CD4-positive, alpha-beta T cell treated with Interleukin-17A for 4 hours (primary cell): ENCODE measurements at places on chromosomes 16 and 17.

DNA sequence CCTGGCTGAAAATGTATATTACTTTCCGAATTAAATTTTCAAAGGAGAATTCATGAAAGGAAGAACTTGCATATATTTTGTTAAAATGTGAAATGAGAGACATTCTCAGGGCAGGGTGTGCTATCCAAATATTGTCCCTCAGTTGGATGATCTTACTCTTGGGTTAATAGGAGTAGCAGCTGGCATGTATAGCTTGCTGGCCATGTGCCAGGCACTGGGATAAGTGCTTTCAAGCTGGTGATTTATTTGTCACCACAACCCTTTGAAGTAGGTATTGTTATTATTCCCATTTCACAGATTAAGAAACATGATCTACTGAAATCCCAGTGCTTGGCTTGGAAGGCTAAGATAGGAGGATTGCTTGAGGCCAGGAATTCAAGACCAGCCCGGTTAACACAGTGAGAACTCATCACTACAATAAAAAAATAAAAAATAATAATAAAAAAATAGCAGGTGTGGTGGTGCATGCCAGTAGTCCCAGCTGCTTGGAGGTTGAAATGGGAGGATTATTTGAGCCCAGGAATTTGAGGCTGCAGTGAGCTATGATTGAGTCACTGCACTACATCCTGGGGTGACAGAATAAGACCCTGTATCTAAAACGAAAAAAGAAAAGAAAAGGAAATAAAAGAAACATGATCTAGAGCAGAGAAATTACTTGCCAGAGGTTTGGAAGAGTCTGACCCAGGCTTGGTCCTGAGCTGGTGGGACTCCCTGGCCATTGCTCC, 11.6 kb upstream of the MPHOSPH6 start:
- no peak for DNase-seq

DNA sequence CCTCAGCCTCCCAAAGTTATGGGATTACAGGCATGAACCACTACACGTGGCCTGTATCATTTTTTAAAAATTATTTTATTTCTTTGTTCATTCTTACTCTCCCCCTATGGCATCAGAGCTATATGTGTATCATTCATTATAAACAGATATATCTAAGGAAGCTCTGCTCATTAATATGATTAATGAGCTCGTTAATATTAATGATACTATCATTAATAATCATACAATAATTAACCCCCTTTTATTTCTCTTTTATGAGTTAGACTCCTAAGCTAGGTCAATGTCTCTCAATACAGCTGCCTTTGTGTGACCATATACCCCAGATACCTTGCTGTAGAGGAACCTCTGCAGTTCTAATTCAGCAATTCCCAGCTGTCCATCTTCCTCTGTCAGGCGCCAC, 4.5 kb upstream of the RSKR start:
- DNase-seq, result no peak

GRCh38 chr16:11014136-11014535, 69.8 kb downstream of the CLEC16A start:
- no peak for DNase-seq

- DNase-seq, result no peak
Observed at GRCh38 chr16:27894386-27894785, 169.1 kb downstream of the GSG1L start.

DNA sequence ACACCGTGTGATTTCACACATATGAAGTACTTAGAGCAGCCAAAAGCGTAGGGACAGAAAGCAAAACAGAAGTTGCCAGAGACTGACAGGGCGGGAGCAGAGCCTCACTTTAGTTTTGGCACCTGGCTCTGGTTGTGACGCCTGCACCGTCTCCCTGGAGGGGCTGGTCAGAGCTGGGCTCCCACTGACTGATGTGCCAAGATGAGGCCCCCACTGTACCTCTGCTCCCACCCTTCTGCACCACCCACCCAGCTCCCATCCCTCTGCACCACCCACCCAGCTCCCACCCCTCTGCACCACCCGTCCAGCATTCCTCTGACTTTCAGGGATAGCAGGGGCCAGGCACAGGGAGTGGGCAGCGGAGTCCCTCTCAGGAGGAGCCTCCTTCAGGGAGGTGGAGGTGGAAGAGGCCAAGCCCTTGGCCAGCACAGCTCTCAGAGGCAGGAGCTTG, 3.2 kb upstream of the PRSS21 start:
- DNase-seq, result no peak

DNA sequence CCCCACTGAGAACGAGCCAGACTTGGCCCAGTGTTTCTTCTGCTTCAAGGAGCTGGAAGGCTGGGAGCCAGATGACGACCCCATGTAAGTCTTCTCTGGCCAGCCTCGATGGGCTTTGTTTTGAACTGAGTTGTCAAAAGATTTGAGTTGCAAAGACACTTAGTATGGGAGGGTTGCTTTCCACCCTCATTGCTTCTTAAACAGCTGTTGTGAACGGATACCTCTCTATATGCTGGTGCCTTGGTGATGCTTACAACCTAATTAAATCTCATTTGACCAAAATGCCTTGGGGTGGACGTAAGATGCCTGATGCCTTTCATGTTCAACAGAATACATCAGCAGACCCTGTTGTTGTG, 631 bp downstream of the BIRC5 start:
- DNase-seq, result no peak

GRCh38 chr16:89961920-89962319, 13.4 kb downstream of the DEF8 start:
- no peak for DNase-seq

DNA sequence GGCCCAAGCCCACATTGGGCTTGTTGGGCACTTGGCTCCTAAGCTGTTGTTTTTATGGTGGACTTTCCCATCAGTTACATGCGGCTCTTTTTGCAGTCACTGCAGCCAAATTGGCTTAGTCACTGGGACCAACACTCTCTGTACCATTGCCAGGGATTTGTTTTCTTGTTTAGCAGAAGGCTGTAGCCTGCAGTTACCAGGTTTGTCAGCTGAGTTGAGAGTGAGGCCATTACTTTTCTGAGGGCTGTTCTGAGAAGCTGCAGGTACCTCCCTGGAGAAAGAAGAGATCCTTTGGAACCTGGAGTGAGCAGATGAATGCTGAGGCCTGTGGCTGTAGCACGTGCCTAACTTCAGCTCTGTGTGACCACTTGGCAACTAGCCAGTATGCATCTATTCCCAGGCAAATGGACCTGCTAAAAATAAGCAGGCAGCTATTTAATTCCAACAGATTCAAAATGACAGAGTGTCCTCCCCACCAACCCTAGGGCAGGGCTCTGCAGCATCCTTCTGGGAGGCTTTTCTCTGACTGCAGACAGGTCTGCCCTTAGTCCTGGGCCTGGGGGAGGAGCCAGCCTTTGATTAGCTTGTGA, 12.9 kb downstream of the AKAP1 start:
- no peak for DNase-seq

GRCh38 chr16:25006504-25007056, 8.6 kb downstream of the ARHGAP17 start:
- no peak for DNase-seq

DNA sequence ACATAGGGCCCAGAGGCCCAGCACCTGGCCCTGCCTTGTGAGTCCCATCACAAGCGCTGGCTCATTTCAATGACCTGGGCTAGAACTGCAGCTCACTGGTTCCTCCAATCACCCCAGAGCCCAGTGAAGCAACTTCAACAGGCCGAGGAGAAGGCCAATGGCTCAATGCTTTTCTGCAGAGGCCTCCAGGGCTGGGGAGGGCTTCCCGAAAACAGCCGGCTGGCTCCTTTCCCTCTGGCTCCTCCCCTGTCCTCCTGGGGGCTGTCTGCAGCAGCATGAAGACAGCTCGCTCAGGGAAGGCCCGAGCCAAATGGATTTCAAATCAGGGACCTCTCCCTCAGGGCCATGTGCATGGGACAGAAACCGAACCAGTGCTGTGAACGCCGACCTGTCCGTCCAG, 121.6 kb downstream of the ZNF423 start:
- DNase-seq, result no peak

DNA sequence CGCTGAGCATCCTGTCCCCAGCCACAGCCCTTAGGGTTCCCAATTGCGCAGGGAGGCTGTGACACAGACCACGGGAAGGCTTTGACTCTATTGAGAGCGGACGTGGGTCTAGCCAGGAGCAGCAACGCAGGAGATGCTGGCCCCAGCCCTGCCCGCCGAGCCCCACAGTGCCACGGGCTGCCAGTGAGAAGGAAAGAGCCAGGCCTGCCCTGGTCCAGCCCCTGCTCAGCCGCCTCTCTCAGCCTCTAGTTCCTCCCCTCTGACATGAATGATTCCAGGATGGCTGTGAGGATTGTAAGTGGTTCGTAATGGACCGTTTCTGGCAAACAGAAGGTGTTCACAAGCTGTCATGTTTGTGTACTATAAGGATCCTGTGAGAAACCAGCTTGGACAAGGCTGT, 2.5 kb downstream of the BHLHA9 start:
- no peak for DNase-seq

DNA sequence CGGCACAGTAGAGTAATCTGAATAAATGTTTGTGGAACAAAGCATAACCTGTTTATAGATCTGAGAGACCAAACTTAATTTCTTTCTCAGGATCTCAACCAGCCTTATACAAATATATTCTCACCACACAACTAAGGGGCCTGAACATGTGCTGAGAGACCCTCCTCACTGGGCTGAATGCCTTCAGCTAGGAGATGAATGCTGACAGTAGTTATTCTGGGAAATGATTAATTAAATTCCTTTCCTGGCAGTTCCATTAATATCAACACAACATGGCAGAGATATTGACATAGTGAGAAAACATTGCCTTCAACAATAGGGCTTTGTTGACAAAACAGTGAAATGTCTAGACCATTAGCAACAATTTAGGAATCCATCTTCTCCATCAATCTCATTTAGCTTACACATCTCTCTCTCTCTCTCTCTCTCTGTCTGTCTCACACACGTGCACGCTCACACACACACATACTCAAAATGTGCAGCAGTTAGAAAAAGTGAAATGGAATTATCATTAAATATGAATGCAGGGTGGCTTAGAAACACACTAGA, 780.8 kb upstream of the CDH8 start:
- DNase-seq, result no peak

GRCh38 chr17:8837563-8838075, 29.9 kb downstream of the PIK3R6 start:
- no peak for DNase-seq

GRCh38 chr17:22138861-22139469, 446.6 kb downstream of the KCNJ18 start:
- no peak for DNase-seq

- DNase-seq, result no peak
Observed at GRCh38 chr17:75639771-75640555, 6.7 kb downstream of the SMIM5 start.

DNA sequence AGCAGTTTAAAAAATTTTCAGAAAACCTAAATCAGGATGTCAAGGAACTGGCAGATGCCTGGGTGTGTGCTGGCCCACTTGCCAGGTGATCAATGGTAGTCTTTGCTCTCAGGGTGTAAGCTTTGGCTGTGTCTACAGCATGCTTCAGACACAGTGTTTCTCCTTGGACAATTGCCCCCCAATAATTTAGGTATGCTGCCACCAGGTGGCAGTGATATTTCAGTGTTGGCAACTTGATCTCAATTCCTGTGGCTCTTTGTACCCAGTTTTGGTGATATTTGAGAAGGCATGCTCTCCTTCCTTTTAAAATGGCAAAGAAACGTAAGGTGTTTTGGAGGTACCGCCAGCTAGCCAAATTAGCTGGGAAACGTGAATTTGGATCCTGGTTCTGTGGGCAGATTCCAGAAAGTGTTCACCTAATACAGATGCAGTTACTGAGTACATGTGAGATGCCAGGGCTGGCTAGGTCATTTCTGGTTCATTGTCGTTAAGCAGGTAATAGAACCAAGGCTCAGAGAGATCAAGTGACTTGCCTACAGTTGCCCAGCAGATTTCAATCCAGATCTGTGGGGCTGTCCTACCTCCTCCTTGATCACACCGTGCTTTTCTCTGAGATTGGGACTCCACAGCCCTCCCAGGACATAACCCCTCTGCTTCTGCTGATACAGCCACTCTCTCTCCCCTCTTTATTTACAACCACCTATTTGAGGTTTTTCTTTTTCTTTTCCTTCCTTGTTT, 155.6 kb upstream of the PLCG2 start:
- DNase-seq, result peak; percentile 75

- DNase-seq, result no peak
Observed at GRCh38 chr16:70592106-70592571, 54.2 kb upstream of the IL34 start.

DNA sequence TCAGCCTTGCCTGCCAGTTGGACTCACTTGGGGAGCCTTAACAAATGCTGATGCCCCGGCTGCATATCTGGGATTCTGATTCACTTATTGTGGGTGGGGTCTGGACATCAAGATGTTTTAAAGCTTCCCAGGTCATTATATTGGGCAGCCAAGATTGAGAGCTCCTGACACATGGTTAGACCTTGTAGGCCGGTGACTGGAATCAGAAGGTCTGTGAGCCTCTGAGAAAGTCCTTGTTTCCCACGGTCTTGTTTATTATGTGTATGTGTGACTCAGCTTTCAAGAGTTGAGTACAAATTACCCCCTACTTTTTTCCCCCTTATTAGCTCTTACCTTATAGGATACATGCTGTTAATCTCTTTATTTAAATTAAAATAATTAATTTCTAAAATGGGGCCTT, 103.5 kb downstream of the ABCC1 start:
- no peak for DNase-seq

DNA sequence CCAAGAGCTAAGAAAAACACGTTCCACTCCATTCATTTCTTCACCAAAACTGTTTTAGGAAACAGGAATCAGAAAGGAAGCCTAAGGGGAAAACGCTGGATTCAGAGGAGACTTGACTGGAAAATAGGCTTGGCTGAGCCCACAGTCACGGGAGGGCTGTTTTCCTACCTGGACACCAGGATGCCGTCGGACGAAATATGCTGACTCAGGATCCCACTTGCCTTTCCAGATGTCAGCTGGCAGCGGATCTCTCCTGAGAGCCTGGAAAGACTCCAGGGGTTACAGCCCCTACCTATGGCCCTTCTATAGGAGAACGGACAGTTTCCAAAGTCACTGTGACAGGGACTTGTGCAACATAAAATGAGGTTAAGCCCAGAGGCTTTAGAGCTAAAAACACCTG, 245.1 kb downstream of the C16orf95 start:
- DNase-seq, result no peak

DNA sequence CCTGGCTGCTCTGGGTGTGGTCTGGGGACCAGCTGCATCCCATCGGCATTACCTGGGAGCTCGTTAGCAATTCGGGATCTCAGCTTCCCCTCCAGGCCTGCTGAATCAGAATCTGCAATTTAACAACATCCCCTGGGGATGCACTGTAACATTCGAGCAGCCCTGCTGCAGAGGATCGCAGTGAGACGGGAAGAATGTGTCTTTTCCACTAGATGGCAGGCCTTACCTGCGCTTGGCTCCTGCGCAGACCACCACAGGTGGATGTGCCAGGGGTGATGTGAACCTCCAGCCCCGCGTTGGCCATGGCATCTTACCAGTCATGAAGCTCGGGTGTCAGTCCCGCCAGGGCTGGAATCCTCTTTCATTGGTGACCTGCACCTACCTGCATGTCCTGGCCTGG, 209.9 kb downstream of the PRKCB start:
- DNase-seq, result no peak
